RWPE1 (cell line): ENCODE measurements at places on chromosomes 5 and 9.
A peak's percentile ranks its signal among the peaks of the same experiment; 100 is the strongest.

DNA sequence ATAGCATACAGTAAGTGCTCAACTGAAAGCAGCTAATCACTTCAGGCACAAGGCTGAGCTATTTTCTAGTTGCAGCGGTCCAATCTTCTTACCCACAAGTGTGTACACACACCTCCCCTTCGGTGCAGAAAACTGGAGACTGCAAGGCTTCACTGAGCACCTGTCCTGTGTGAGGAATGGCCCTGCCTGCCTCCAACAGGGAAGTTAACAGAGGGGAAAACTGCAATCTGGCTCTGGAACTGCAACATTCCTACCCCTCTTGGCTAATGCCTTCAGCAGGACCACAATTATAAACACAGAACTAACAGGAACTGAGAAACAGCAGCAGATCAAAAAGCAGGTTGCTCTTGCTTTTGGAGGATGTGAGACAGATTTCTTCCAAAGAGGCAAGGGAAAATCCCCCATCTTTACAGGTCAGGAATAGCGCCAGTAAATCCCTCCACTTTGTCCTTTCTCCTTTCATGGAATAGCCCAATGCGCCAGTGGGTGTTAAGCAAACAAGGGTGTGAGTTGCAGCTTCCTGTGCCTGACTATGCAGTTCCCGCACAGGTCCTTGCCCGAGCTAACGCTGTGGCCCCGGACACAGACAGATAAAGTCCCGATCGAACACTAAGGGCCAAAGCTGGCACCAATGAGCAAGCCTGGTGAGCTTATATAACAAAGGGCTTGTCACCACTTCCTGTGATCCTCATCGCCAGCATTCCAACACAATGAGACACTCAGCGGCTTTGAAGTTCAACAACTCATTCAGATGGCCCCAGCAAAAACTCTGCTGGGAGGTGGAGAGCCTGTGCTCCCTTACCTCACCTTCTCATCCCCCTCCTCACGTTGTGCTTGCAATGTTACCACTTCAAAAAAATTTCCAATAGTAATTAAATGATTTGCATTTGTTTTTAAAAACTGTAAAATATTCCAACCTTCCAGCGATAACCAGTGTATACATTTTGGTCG lies 21.5 kb downstream of the SHB start:
- peak; percentile 86 for DNase-seq

GRCh38 chr9:3783156-3783555 lies 257.4 kb upstream of the RFX3 start:
- DNase-seq = no peak

DNA sequence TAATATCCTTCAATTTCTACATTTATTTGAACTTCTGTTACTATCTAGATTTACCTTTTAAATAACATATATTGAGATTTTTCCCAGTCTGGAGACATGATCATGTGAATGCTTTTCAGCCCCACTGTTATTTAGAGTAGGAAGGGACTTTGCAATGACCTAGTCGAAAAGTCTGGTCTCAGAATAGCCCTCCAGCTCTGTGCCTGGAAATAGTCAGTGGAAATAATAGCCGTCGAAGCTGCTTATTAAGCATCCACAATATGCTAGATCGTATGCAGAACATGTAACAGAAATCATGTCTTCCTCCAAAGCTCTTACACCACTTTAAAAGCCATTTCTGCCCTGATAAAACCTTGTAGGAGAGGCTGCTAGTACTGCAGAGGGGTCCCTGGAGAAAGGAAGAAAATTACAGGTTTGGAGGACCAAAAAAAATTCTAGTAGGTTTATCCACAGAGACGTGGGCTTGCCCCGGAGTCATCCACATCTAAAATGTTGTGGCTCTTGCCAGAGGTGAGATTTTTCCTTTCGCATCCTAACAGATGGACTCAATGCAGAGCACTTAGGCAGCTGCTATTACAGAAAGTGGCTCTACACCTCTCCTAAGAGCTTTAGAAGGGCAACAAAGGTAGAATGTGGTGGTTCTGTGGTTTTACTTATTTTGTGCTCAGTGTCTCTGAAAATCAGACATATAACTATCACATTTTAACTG lies 2.5 kb upstream of the FGF1 start:
- DNase-seq = no peak

- peak; percentile 96 for DNase-seq
Observed at GRCh38 chr5:17127743-17128231, 89.6 kb upstream of the BASP1 start.

- no peak for DNase-seq
Observed at GRCh38 chr5:54753034-54753433, 232.4 kb downstream of the ESM1 start.

DNA sequence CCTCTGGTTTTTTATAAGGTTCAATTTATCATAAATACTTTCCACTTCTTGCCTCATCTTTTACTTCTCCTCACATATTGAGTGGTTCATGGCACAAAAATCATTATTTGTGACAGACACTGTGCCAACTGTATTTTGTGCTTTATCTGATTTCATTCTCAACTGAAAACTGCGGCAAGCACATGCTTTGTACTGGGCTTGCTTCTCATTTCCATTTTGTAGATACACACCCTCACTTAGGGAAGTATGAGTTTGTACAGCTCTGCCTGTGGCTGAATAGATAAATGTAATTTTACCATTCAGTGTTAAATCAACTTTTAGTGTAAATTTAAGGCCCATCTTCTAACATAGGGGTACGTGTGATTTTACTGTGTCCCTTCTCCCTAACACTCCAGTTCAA lies 83.6 kb downstream of the ANXA2R start:
- no peak for DNase-seq

DNA sequence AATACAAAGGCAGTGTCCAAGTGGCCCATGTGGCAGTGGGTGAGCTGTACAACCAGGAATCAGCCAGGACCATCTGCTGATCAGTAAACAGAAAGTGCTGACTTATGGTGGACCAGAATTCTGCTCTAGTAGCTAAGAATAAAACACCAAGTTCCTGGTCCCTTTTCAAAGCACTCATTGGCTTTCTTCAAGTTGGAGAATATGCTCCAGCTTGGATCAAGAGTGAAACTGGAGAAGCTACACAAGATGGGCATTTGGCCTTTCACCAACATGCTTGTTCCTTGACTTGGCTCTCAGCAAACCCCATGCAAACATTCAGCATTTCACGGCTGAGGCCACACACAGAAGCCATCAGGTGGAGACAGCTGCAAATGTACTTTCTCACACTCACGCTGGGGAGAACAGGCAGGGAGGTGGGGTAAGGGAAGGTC lies 32.1 kb downstream of the MARCHF3 start:
- no peak for DNase-seq
